ENCODE measurements at places on chromosomes 1 and 21.
A peak's percentile ranks its signal among the peaks of the same experiment; 100 is the strongest.

GRCh38 chr1:235045921-235046601, 82.6 kb downstream of the TOMM20 start:
- no peak overlapping the region for H3K4me3 ChIP-seq
- no peak for DNase-seq
- no peak overlapping the region for H3K27ac ChIP-seq
- H3K4me1 ChIP-seq: no peaks in the 10 kb centered on the region
- no peaks in the 10 kb centered on the region for H3K36me3 ChIP-seq
- H3K27me3 ChIP-seq: no peaks in the 10 kb centered on the region

DNA sequence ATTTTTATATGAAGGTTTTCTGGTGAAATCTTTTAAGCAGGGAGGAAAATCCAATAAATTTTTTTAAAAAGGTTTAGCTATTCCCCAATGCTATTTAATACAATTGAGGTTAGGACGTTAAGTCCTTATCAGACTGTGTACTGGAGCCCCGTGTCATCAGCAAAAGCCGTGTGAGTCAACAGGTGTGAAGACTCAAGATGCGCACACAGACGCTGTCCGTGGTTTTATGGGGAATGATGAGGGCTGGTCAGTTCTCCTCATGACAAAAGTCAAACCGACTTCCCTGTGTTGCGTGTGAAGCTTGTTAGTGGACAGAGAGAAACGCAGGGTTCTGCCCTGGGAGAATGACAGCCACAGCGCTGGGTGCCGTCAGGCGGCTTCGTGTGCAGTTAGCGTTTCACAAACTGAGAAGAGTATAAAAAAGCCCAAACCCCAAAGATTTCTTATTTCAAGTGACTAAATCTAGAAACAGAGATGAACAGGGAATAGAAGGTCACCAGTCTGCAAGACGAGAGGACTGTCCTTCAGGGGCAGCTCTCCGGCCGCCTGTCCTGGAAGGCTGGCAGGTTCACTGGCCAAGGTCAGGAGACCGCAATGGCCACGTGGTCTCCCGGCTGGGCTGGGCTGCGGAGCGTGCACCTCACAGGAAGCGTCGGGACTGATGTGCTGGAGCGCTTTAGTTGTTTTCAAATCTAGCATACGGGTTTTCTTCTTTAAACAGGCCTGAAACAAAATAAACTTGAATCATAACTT, 22.4 kb downstream of the PTTG1IP start:
- H3K27ac ChIP-seq: peak overlapping the region; percentile 85
- no peak overlapping the region for H3K4me3 ChIP-seq
- H3K36me3 ChIP-seq: peaks cover 4% of the 10 kb centered on the region
- no peak for DNase-seq
- H3K4me1 ChIP-seq: peaks cover 37% of the 10 kb centered on the region

GRCh38 chr1:238648751-238649150, 737.6 kb upstream of the CHRM3 start:
- H3K27me3 ChIP-seq: no peaks in the 10 kb centered on the region
- no peaks in the 10 kb centered on the region for H3K36me3 ChIP-seq
- H3K27ac ChIP-seq: no peak overlapping the region

DNA sequence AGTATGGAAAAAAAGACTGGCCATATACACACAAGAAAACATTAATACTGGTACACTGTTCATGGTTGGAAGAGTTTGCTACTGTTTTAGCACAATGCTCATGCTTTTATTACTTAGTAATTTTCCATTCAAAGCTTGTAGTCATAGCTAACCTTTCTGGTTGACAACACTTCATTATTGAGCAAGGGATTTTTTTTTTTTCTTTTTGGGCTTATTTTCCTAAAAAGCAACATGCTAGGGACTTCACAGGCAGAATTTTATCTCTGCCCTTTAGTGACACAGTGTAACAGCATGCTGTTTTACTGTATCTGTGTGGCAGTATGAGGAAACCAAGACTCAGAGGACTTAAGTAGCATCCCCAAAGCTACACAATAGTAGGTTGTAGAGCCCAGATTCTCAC, 58.5 kb downstream of the FGGY start:
- peaks cover 32% of the 10 kb centered on the region for H3K4me1 ChIP-seq
- H3K4me3 ChIP-seq: no peak overlapping the region
- no peaks in the 10 kb centered on the region for H3K27me3 ChIP-seq
- no peak for DNase-seq
- peak overlapping the region; percentile 29 for H3K27ac ChIP-seq
